ENCODE measurements at places on chromosomes 3 and 15.

GRCh38 chr15:41879321-41879845 is 14.5 kb downstream of the SPTBN5 start:
- no peak for DNase-seq

DNA sequence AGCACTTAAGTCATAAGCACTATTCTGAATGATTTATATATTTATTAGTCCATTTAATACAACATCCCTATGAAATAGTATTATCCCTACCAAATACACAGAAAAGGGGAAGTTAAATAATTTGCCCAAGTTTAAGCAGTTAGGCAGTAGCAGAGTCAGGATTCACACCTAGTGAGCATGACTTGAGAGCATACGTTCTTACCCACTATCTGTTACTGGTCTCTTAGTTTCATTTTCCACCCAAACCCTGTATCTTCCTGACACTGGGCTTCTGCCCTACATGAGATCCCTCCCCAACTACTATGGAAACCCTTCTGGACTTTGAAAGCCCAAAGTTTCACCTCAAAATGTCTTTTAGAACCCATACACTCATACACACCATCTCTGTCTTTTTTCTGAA is 4.4 kb upstream of the ATOSA start:
- DNase-seq, result no peak

- no peak for DNase-seq
Measured at GRCh38 chr15:99721104-99721778, 12.0 kb downstream of the LYSMD4 start.

DNA sequence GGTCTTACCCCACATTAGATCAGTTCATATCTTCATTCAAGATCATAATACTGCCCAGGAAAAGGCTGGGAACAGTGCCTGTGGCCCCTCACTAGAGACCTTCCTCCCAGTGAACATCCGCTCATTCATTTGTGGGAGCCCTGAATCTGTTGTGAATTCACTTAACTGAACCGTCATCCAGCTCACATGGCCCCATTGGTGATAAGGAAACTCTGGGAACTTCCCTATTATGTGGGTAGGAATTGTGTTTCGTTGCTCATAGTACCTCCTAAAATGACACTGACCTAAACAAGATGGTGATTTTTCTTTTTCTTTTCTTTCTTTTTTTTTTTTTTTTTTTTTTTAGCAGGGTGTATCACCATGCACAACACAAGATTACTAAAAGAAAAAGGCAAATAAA is 6.8 kb upstream of the MESP2 start:
- no peak for DNase-seq

- DNase-seq, result no peak
Measured at GRCh38 chr3:29481969-29482767, 201.3 kb downstream of the RBMS3 start.

GRCh38 chr3:60652829-60653228 is 598.4 kb downstream of the FHIT start:
- no peak for DNase-seq

- DNase-seq, result no peak
Measured at GRCh38 chr3:167972502-167972901, 123.2 kb downstream of the GOLIM4 start.

GRCh38 chr15:85592148-85592547 is 202.6 kb downstream of the KLHL25 start:
- DNase-seq, result peak; percentile 83

GRCh38 chr15:77398927-77399326 is 21.0 kb downstream of the PEAK1 start:
- DNase-seq, result no peak

- DNase-seq, result no peak
Measured at GRCh38 chr3:50890688-50891344, 216.1 kb downstream of the DOCK3 start.

- peak; percentile 35 for DNase-seq
Measured at GRCh38 chr3:194083637-194084224, 52.2 kb upstream of the HES1 start.

- DNase-seq, result peak; percentile 97
Measured at GRCh38 chr15:51223771-51224229, 114.6 kb downstream of the CYP19A1 start.

DNA sequence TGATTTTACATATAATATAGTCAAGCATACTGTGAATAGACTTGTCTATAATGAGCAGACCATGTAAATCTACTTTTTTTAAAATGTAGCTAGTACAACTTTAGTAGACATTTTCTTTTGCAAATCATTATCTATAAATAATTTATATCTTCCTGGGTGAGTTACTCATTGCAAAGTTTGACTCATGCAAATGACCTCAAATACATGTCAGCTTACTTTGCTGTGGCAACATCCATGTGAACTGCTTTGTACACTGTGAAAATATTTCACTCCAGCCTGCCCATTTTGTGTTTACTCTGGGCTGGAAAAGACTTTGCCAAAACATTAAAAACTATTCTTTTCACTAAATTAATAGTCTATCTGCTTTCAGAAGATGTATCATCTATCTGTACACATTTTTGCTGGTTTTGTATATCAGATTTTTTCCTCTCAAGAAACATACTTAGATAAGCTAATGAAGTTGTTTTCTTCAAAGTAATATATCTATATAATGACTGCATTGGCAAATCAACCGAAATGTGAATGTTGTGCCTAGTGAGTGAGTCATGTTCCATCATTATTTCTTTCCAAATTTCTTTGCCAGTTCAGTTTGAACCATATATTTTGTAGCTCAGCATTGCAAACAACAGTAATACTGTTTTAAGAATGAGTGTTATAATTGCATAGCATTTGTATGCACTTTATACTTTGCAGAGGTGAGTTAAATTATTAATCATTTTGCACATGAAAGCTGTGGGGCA is 26.5 kb downstream of the IGSF10 start:
- peak; percentile 96 for DNase-seq

DNA sequence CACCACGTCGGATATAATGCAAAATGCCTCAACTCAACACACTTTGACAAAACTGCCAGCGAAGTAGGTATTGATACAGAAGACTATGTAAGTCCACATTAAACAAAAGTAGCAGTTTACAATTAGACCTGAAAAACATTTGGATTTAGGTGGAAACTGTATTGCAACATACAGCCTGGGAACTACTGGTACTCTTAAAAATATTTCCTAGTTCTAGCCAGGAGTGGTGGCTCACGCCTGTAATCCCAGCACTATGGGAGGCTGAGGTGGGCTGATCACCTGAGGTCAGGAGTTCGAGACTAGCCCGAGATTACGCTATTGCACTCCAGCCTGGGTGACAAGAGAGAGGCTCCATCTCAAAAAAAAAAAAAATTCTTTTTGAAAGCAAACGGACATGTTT is 246.2 kb downstream of the ZBTB20 start:
- DNase-seq, result peak; percentile 38

DNA sequence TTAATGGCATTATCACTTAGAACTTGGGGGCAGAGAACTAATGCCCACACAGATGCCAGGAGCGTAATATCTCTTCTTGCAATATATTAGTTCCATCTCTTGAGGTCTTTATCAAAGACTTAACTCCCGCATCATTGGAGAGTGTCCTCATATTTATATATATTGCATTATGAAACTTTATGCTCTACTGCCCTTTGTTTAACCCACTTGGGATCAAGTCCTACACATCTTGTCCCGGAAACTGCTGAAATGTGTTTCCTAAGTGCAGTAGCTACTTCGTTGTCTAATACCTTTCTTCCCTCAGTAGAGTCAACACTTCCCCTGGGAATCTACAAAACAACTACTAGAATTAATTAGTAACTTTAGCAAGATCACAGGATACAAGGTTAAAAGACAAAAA is 1029.2 kb downstream of the OTOL1 start:
- peak; percentile 62 for DNase-seq

GRCh38 chr3:172030181-172030580 is 9.2 kb upstream of the FNDC3B start:
- DNase-seq, result no peak

DNA sequence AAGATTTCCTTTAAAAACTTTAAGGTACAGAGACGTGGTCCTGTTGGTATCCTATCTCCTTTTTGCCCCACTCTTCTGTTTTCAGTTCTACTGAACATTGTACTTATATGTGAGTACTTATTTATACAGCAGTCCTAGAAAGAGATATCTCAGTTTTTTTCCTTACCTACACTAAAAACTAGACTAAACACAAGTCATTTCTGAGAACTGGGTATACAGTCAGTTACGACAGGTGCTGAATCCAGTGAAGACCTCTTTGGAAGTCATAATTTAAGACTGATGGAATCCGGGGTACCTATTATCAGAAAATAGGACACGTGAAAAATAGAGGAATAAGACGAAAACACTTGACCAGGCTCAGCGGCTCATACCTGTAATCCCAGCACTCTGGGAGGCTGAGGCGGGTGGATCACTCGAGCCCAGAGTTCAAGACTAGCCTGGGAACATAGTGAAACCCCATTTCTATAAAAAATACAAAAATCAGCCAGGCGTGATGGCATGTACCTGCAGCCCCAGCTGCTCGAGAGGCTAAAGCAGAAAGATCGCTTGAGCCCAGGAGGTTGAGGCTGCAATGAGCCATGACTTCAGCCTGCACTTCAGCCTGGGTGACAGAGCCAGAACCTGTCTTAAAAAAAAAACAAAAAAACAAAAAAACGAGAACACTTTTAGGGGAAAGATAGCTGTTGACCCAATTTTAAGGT is 76.3 kb downstream of the KLHL25 start:
- DNase-seq, result no peak

- no peak for DNase-seq
Measured at GRCh38 chr15:100909989-100910955, 8.9 kb upstream of the LRRK1 start.

GRCh38 chr15:58605931-58606530 is 143.5 kb downstream of the ADAM10 start:
- DNase-seq, result no peak

- DNase-seq, result no peak
Measured at GRCh38 chr3:111681661-111682426, 86.7 kb upstream of the ZBED2 start.

- no peak for DNase-seq
Measured at GRCh38 chr15:85396554-85396953, 16.2 kb downstream of the AKAP13 start.

DNA sequence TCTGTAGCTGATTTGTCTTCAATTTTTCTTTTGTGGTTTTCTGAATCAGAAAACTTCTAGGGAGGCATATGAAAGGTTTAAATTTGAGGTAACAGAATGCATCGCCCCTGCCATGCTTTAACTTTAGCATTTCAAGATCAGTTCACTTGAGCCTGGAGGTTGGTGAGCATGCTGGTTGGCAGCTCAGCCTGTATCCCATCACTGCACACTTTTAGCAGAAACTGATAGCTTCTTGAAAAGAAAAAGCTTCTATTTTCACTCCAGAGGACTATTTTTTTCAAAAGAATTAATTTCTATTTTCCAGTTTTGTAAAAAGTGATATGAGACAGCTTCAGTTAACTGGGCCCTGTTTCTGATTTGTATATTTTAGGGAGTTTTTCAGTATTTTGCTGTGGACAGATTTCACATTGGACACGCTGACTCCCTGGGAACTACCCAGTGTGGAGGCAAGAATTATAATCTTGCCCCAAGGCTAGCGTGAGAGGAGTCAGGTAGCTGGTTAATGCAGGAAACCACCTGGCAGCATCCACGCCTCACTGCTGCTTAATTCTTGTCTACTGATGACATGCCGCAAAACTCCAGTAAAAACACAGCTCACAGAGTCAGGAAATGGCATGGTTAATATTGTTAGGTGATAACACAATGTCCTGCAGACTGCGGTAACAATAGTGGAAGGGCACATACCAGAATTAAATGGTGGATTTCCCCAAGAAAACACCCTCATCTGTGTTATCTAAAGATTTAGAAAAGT is 71.4 kb downstream of the DUT start:
- no peak for DNase-seq

GRCh38 chr3:29759411-29760225 is 478.7 kb downstream of the RBMS3 start:
- peak; percentile 51 for DNase-seq

DNA sequence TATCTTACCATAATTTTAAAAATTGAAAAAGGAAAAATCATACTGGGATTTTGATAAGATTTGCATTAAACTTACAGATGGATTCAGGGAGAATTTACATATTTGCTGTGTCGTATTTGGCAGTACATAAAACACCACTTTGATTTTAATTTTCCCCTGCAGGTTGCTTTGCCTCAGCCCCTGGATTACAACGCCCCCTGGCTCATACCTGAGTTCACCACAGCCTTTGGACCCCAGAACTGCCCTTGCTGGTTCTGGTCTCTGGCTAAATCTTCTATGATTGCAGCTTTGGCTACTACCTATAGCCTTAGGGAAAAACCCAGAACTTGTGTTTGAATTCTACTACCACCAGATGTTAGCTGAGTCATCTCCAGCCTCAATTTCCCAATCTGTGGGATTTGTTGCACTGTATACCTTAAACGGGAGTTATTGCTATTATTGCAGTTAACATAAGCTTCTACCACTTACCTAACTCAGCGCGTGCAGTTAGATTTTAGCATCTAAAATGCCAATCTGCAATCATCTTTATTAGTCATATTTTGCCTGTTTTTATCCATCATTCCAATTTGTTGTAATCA is 315.7 kb upstream of the GADL1 start:
- DNase-seq, result no peak

DNA sequence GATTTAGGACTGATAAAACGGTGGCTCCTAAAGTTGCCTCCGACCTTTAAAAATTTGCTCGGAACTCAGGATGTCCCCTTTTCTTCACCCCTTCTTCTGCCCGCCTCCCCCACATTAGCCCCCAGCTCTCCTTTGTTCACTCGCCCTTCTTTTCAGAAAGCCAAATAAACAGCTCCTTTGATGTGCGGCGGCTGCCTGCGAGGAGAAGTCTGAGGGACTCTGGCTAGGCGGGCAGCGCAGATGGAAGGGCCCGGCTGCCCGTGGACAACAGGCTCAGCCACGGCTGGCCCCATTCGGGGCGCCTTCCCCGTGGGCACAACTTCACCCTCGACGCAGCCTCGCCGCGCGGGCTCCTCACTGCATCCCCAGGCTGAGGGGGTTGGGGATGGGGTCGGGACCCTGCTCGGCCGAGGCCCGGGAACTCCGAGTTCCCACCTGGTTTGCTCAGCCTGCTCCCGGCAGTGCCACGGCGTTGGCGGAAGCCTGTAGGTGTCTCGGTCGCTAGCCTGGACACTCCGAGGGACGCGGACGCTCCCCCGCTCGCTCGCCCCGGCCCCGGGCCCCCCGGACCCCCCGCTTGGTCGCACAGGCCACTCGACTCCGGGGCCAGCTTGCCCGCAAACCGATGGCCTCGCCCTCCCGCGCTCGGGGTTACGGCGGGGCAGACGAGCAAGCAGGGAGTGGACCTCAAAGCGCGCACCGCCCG is 897 bp upstream of the TLE3 start:
- no peak for DNase-seq

- no peak for DNase-seq
Measured at GRCh38 chr15:85570336-85570735, 189.9 kb downstream of the AKAP13 start.

GRCh38 chr3:42635111-42635510 is 18.4 kb upstream of the ZBTB47 start:
- DNase-seq, result peak; percentile 53

GRCh38 chr3:140177943-140178342 is 243.0 kb downstream of the CLSTN2 start:
- DNase-seq, result no peak

- no peak for DNase-seq
Measured at GRCh38 chr3:145801696-145802095, 359.3 kb downstream of the PLOD2 start.

GRCh38 chr15:52440414-52440813 is 88.3 kb downstream of the MYO5A start:
- peak; percentile 69 for DNase-seq

GRCh38 chr3:16183601-16184270 is 9.3 kb downstream of the GALNT15 start:
- DNase-seq, result peak; percentile 96

- no peak for DNase-seq
Measured at GRCh38 chr3:119594066-119594465, 3.6 kb upstream of the PLA1A start.

All from fibroblast of mammary gland (primary cell).